ENCODE measurements at places on chromosomes 2 and 18. TPM values are rescaled to one million over a fixed set of nuclear protein-coding genes. Genes with fewer than 3 reads are reported as not detected.

DNA sequence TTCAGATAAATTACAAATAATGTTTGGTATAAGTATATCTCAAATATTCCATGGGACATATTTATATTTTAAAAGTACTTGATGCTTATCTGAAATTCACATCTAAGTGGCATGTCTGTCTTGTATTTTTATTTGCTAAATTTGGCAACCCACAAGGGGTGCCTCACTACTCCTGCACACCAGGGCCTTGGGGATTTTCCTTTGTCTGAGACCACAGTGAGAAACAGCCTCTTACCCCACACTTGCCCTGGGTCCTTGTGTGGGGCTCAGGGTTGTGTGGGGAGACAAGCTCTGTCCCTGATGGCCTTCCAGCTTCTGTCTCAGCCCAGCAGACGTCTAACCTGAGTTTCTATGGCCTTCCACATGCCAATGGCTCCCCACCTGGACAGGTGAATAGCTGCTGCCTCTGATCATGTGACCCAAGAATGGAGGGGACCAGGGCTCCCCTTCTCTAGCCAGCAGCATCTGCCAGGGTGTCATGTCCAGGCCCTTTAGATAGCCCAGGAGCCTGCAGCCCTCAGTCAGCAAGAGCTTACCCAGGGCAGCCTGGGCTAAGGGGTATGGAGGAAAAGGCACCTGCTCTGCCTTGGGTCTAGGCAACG lies 49.5 kb upstream of the MRPL33 start:
- DNase-seq = no peak

NPPC gene
- 2.0 TPM for total RNA-seq

DNA sequence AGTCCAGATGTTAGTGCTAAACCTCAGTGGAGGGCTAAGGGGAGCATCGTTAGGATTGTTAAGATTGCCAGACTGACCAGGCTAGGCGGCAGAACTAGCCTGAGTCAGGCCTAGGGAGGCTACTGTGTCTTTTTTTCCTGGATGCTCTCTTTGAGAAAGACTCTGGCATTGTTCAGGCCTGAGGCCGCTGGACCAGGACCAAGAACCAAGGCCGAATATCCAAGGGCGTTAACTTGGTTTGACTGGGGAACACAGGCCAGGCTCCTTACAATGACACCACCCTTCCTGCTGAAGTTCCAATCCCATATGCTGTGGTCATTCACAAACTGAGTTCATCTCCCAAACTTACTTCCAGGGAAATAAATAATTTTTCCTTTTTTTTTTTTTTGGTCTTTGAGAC lies 10.6 kb downstream of the HTRA2 start:
- no peak for DNase-seq

DNA sequence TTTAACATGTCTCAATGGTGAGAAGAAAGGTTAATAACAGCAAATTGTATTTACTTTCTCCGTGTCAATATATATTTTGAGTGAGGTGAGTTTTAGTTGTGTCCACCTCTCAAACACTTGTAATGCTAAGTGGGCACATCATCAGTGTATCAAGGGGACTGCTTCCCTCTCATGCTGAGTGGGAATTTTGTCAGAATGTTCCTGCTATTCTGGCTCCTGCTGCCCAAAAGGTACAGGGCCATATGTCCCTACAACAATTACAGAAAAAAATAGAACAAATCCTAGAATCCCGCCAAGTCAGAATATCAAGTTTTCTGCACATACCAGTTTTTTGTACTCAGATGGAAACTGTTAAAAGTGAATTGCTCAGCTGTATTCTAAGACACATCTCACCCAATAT lies 5.4 kb upstream of the CERKL start:
- peak; percentile 71 for DNase-seq
